Dermis blood vessel endothelial cell (primary cell): ENCODE measurements at places on chromosomes 4 and X. TPM values are rescaled to one million over a fixed set of nuclear protein-coding genes. Genes with fewer than 3 reads are reported as not detected.

Gene XAGE1A
- not detected in 2 replicates for total RNA-seq

Gene AP1AR
- 37.7 and 39.3 TPM in 2 replicates for total RNA-seq

GRCh38 chrX:22164770-22165388 is 107.8 kb upstream of the CBLL2 start:
- DNase-seq: no peak

GRCh38 chr4:86482306-86483172 is 111.6 kb upstream of the PTPN13 start:
- DNase-seq: no peak

DNA sequence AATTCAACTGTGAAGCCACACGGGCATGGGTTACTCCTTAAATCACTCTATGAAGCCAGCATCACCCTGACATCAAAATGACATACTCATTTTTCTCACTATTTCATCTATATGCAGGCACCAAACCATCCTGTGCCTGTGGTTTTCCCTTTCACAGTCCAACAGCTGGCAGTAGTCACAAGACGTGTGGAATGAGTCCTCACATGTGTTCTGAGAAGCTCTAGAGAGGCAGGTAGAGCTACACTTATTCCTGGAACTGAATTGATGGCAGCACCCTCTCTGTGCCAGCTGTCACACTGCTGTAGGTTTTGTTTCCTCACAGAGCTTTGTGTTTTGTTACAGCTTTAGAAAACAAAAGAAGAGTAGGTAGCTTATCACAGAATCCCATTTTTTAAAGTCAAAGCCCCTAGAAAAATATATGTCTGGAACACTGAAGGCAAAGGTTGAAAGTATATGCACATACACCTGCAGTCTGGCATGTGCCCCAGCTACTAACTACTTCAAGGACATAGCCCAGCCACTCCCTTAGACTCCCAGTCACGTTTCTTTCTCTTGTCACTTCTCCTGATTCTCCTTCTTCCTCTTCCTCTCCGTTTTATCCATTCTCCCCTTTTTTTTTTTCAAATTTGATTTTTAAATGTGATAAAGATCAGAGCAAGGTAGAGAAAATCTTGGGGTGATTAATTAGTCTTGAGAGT is 107.1 kb downstream of the ANXA10 start:
- DNase-seq: no peak
